CD4-positive, alpha-beta memory T cell (primary cell): ENCODE measurements at places on chromosomes 1 and 21. TPM values are rescaled to one million over a fixed set of nuclear protein-coding genes. Genes with fewer than 3 reads are reported as not detected.

Gene OLIG2
- not detected for polyA plus RNA-seq

Gene CRYAA
- not detected for polyA plus RNA-seq

Gene LIN28A
- polyA plus RNA-seq, result not detected

Gene KIAA1614
- polyA plus RNA-seq, result not detected

Gene APOBEC4
- polyA plus RNA-seq, result not detected

Gene LCE1A
- not detected for polyA plus RNA-seq

Gene LCE1F
- not detected for polyA plus RNA-seq

Gene TSPAN1
- polyA plus RNA-seq, result not detected

Gene NBPF11
- 0.35 TPM for polyA plus RNA-seq

Gene NOS1AP
- polyA plus RNA-seq, result not detected

Gene GABRD
- not detected for polyA plus RNA-seq

Gene RASSF5
- polyA plus RNA-seq, result 298 TPM

Gene LINGO4
- polyA plus RNA-seq, result 0.20 TPM

Gene ASTN1
- not detected for polyA plus RNA-seq

Gene TLCD4
- polyA plus RNA-seq, result 0.64 TPM

Gene RHBG
- polyA plus RNA-seq, result not detected

Gene LDLRAD2
- polyA plus RNA-seq, result not detected

Gene LIPI
- not detected for polyA plus RNA-seq

Gene CD53
- polyA plus RNA-seq, result 1,003 TPM

Gene EPHB2
- polyA plus RNA-seq, result not detected

Gene KRTAP19-3
- polyA plus RNA-seq, result not detected

Gene SLC27A3
- polyA plus RNA-seq, result 7.9 TPM
